ENCODE measurements at places on chromosomes 5 and 9. TPM values are rescaled to one million over a fixed set of nuclear protein-coding genes. Genes with fewer than 3 reads are reported as not detected.

- no peaks in the 10 kb centered on the region for H3K36me3 ChIP-seq
- H3K27ac ChIP-seq = no peak overlapping the region
- H3K27me3 ChIP-seq = no peaks in the 10 kb centered on the region
- H3K4me1 ChIP-seq = no peaks in the 10 kb centered on the region
These were observed 154.6 kb downstream of the IZUMO3 start for GRCh38 chr9:24391095-24391494.

- H3K27ac ChIP-seq = no peak overlapping the region
- H3K36me3 ChIP-seq = no peaks in the 10 kb centered on the region
- H3K4me3 ChIP-seq = no peak overlapping the region
- no peaks in the 10 kb centered on the region for H3K4me1 ChIP-seq
- no peaks in the 10 kb centered on the region for H3K27me3 ChIP-seq
These were observed 59.6 kb downstream of the BARX1 start for GRCh38 chr9:93895535-93895934.

The ATP6V0E1 gene
- total RNA-seq = 106 TPM

The LMAN2 gene
- 97.7 TPM for total RNA-seq

The SLC4A9 gene
- not detected for total RNA-seq

DNA sequence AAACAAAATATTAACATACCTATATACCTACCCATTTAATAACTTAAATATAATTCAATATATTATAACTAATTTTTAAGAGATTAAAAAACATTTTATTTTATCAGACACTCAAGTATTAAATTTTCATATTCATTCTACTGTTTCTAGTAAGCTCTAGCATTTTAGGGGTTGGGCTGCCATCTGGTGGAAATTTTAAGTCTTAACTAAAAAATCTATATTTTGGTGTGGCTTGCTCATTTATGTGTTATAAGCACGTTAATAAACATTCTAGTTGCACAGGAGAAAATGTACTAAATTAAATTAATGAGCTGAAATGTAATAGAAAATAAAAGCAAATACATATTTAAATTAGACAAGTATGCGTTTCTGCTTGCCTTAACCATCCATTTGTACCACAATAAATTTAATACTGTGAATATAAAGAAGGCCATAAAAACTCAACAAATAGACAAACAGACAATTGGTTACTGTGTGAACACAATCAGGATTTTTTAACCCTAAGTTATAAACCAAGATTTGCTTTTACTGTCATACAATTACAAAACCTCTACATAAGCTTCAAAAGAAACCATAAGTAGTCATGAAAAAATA lies 1728.3 kb upstream of the CDH9 start:
- H3K36me3 ChIP-seq = no peaks in the 10 kb centered on the region
- H3K27me3 ChIP-seq = no peaks in the 10 kb centered on the region

The ARSI gene
- total RNA-seq = 0.15 TPM

- no peaks in the 10 kb centered on the region for H3K36me3 ChIP-seq
- no peaks in the 10 kb centered on the region for H3K27me3 ChIP-seq
- H3K4me1 ChIP-seq = peaks cover 2% of the 10 kb centered on the region
- no peak overlapping the region for H3K4me3 ChIP-seq
These were observed 4.2 kb upstream of the PSMD5 start for GRCh38 chr9:120846906-120847305.

The PCDHGA2 gene
- 1.8 TPM for total RNA-seq

GRCh38 chr5:172777881-172778814 lies 7.2 kb upstream of the DUSP1 start:
- H3K4me3 ChIP-seq = no peak overlapping the region
- no peaks in the 10 kb centered on the region for H3K4me1 ChIP-seq
- no peaks in the 10 kb centered on the region for H3K36me3 ChIP-seq
- no peak overlapping the region for H3K27ac ChIP-seq
- H3K27me3 ChIP-seq = no peaks in the 10 kb centered on the region

- H3K36me3 ChIP-seq = no peaks in the 10 kb centered on the region
- no peaks in the 10 kb centered on the region for H3K4me1 ChIP-seq
- no peak overlapping the region for H3K4me3 ChIP-seq
- no peaks in the 10 kb centered on the region for H3K27me3 ChIP-seq
These were observed 291.2 kb downstream of the CDH10 start for GRCh38 chr5:24353611-24354010.

The CCL21 gene
- total RNA-seq = not detected

The SPATA31A3 gene
- total RNA-seq = not detected

DNA sequence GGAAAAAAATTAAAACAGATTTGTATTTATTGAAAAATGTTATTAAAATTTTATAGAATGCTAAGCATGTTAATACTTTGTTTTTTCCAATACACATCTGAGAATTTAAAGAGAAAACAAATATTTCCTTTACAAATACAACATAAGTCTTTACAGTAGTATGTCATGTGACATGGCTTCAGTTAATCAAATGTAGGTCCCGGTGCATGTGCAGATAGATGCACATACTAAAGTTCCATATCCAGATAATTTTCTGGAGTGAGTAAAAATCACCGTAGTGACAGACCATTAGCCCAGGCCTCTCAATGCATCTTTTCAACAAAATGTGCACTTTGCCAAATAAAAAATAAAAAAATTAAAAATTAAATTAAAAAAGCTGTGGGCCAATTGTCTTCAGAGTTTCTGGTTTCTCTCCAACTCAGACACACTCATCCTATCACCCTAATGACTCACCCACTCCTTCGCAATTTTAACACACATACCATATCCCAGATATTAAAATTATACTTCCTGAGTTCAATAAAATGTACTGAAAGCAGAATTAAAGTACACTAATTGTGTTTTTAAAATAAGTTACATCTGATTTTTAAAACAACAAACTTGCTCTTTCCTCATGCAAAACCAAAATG lies 508.1 kb downstream of the NR2F1-AS1 start:
- H3K27ac ChIP-seq = no peak overlapping the region
- H3K36me3 ChIP-seq = no peaks in the 10 kb centered on the region
- no peak for DNase-seq
- H3K4me1 ChIP-seq = no peaks in the 10 kb centered on the region

DNA sequence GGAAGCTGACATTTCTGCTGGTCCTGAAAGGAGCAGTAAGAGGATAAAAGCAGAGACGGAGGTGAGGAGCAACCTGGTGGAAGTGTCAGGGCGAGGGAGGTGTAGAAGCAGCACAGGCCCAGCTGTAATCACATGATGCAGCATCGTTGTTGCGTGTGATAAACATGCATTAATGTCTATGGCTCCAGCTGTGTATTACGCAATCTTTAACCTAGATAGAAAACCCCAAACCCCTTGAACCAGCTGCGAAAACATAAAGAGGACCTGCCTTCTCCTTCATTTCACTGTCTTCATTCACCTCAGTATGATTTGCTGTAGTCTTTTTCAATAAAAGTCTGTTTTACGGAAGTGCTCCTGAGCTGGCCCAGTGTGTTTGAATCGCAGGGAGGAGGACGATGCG lies 162.9 kb downstream of the NTRK2 start:
- no peaks in the 10 kb centered on the region for H3K4me1 ChIP-seq
- no peaks in the 10 kb centered on the region for H3K27me3 ChIP-seq
- no peak overlapping the region for H3K27ac ChIP-seq
- H3K36me3 ChIP-seq = no peaks in the 10 kb centered on the region
- H3K4me3 ChIP-seq = no peak overlapping the region

- no peak overlapping the region for H3K27ac ChIP-seq
- H3K36me3 ChIP-seq = no peaks in the 10 kb centered on the region
- H3K4me3 ChIP-seq = no peak overlapping the region
- H3K27me3 ChIP-seq = no peaks in the 10 kb centered on the region
- no peaks in the 10 kb centered on the region for H3K4me1 ChIP-seq
These were observed 19.7 kb downstream of the CSF2 start for GRCh38 chr5:132093271-132093670.

DNA sequence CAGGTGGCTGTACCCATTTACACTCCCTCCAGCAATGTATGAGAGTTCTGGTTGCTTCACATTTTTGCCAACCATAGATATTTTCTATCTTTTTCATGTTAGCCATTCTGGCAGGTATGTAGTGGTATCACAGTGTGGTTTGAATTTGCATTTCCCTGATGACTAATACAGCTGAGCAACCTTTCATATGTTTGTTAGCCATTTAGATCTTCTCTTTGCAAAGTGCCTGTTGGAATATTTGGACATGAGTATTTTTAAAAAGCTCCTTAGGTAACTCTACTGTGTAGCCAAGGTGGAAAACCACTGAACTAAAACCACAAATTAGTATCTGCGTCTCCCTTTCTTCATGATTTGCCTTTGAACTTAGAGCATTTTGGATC lies 31.9 kb downstream of the IRF1 start:
- no peak for DNase-seq
- H3K36me3 ChIP-seq = no peaks in the 10 kb centered on the region
- H3K4me3 ChIP-seq = no peak overlapping the region

DNA sequence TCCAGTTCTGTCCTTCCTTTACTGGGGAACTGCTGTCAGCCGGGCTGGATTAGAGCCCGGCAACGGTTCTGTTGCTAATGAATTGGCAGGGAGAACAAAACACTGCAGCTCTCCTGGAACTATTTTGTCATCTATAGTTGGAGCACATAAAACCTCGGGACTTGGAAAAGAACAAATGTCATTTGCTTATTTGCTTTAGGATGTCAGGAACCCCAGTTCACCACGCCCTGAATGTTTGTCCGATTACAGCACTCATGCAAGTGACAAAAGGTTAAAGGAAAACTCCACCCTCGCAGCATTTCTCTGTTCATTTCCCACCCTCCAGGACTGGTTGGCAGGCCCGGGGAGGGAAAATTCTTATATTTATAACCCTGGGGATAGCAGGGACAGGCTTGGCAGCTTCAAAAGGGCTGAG lies 66.4 kb upstream of the PLPP1 start:
- peak; percentile 20 for DNase-seq
- peak overlapping the region; percentile 22 for H3K27ac ChIP-seq
- H3K27me3 ChIP-seq = no peaks in the 10 kb centered on the region
- no peaks in the 10 kb centered on the region for H3K36me3 ChIP-seq
- peaks cover 53% of the 10 kb centered on the region for H3K4me1 ChIP-seq

The DRD1 gene
- total RNA-seq = 0.77 TPM

GRCh38 chr5:81315336-81315735 lies 13.9 kb downstream of the ZCCHC9 start:
- no peak overlapping the region for H3K27ac ChIP-seq
- H3K27me3 ChIP-seq = no peaks in the 10 kb centered on the region
- H3K4me1 ChIP-seq = no peaks in the 10 kb centered on the region
- no peak overlapping the region for H3K4me3 ChIP-seq
- DNase-seq = peak; percentile 24
- H3K36me3 ChIP-seq = no peaks in the 10 kb centered on the region

The NUTM2G gene
- not detected for total RNA-seq

The IQGAP2 gene
- 34.0 TPM for total RNA-seq

DNA sequence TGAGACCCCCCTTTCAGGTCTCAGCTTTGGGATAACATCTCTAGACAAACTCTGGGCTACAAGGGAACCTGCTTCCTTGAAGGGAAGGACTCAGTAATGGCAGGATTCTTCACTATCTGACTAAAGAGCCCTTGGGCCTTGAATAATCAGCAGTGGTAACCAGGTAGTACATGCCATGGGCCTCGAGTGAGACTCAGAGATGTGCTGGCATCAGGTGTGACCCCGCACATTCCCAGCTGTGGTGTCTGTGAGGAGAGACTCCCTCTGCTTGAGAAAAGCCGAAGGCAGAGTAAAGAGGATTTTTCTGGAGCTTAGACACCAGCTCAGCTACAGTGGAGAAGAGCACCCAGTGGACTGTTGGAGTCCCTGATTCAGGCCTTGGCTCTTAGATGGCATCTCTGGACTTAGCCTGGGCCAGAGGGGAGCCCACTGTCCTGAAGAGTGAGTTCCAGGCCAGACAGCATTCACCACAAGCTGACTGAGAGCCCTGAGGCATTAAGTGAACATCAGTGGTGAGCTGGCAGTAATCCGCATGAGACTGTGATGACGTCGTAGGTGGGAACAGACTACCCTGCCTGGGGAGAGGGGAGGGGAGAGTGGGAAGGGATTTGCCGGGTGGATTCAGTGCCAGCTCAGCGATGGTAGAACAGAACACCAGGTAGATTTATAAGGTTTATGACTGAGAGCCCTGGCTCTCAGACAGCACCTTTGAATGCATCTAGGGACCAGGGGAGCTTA lies 5.3 kb upstream of the ZNF782 start:
- H3K27ac ChIP-seq = no peak overlapping the region
- no peaks in the 10 kb centered on the region for H3K27me3 ChIP-seq
- H3K36me3 ChIP-seq = no peaks in the 10 kb centered on the region
- no peak overlapping the region for H3K4me3 ChIP-seq

DNA sequence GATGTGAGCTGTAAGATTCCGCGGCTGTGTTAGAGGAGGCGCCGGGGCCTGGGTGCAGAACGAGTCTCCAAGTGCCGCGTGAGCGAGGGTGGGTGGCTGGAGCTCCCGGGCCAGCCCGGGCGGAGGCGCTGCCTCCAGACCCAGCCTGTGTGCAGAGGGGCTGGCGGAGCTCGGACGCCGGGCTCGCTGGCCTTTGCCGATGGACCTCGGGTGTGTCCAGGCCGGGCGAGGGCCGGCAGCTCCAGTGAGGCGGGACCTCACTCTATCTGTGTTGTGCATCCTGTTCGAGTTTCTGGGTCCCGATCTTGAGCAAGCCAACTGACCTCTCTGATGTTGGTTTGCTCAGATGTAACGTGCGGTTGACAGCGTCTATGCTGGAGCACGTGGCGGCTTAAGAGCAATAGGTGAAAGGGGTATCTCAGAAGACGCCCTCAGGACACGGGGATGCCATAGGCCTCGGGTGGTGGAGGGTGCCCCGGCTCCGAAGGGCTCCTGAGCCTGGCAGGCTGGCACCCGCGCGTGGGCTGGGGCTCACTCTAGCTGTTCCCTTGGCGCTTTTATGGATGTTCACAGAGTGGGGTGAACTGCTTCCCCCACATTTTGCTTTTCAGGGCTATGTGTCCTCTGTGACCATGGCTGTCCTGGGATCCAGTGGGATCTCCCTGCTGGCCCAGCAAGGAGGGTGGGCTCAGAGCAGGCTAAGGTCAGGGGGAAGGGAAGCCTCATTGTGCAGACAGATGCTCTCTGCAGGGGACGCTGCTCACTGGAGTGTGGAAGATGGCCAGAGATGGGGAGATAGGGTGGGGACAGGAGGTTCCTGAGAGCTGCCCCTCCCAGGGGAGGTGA lies 69.8 kb downstream of the MRPL36 start:
- no peak for DNase-seq
- peaks cover 33% of the 10 kb centered on the region for H3K27me3 ChIP-seq
- H3K4me3 ChIP-seq = no peak overlapping the region
- no peak overlapping the region for H3K27ac ChIP-seq

The PCDHGA6 gene
- 21.6 TPM for total RNA-seq

GRCh38 chr9:132381966-132382541 lies 24.6 kb downstream of the TTF1 start:
- DNase-seq = no peak
- H3K4me3 ChIP-seq = no peak overlapping the region
- no peak overlapping the region for H3K27ac ChIP-seq
- H3K36me3 ChIP-seq = peaks cover 41% of the 10 kb centered on the region

The CLIC3 gene
- total RNA-seq = not detected

The HRH2 gene
- not detected for total RNA-seq

The KIF24 gene
- 10.6 TPM for total RNA-seq

The BHMT2 gene
- total RNA-seq = 0.50 TPM

DNA sequence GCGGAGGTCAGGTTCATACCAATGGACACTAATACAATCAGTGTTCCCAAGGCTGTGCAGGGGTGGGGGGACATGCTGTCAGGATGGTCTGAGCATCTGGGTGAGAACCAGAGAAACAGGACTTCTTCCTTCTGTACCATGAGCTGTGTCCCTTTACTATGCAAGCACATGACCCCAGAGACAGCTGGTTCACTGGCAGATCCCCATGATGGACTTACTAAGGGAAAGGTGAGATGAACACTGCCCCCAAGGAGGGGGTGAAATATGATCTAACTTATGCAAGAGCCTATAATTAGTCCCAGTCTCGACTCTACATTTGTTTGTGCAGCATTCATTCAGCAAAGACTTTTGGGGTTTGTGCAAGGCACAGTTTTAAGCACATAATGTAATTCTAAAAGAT lies 91.4 kb downstream of the LIFR start:
- H3K27me3 ChIP-seq = no peaks in the 10 kb centered on the region
- no peaks in the 10 kb centered on the region for H3K4me1 ChIP-seq
- H3K4me3 ChIP-seq = no peak overlapping the region
- no peak for DNase-seq
